ENCODE measurements at places on chromosomes 1 and 21.

DNA sequence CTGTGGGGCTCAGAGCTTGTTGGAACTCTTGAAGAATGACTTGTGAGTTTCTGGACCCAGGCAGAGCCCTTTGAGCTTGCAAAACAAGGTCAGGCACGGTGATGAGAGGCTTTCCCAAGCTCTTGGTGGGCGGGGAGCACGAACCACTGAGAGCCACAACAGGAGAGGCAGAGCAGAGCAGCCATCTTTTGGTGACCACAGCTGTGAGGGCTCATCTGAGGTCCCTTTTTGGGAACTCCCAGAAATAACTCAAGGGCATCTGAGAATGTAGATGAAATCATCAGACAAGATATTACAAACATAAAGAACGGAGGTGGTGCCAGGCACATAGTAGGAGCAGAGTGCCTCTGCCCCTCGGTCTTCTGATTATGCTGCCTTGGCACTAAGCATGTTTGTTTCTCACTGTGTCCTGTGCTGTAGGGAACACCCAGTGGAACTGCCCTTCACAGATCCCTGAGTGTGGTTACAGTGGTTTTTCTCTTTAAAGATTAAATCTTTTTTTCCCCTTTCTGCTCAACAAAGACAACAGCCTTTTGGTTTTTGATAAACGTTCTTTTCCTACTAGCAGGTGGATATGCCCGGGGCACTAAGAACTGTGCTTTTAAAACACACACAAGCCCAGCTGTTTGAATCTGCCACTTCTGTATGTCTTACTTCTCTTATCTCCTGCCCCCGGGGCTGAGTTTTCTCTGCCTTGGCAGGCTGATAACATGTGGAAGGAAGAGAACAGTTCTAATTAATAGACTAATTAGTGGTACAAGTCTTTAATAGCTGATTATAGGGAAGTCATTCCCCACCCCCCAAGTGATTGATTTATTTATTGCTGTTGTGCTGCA, 37.7 kb downstream of the CD34 start:
- peak; percentile 46 for DNase-seq

DNA sequence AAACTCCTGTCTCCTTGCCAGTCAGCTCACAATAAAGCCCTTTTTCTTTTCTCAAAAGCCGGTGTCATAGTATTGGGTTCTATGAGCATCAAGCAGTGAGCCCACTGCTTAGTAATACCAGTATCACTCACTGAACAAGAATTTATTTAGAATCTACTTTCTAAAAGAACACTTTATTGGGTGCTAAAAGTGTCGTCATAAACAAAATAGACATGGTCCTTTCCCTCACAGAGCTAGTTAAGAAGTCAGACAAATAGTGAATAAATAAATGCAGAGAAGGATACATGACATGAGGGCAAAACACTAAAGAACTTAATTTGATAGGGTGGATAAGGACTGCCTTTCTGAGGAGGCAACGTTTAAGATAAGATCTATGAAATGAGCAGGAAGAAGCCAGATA, 32.2 kb downstream of the EVI5 start:
- DNase-seq = no peak

GRCh38 chr1:234923626-234924025, 205.0 kb downstream of the TOMM20 start:
- no peak for DNase-seq

DNA sequence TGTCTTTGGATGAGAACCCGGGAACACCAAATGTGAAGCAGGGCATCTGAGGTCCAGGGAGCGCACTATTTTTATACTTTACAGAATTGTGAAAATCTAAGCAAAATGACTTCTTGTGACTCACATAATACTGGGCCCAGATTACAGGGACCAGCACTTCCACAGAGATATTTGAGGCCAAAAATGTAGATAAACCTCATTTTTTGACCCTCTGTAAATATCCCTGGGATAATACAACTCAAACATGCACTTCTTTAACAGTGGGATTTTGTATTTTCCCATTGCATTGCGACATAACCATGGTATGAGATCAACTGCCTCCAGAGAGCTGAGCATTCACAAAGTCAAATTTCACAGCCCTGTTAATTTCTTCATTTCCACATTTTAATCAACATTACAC, 289.4 kb upstream of the ADGRL4 start:
- no peak for DNase-seq

GRCh38 chr1:55374801-55375616, 159.8 kb upstream of the USP24 start:
- no peak for DNase-seq

- DNase-seq = no peak
Observed at GRCh38 chr1:87563211-87563610, 234.5 kb downstream of the LMO4 start.

- no peak for DNase-seq
Observed at GRCh38 chr1:161827786-161828185, 61.7 kb downstream of the ATF6 start.
